ENCODE measurements at places on chromosomes 2 and 18.
A peak's percentile ranks its signal among the peaks of the same experiment; 100 is the strongest.

- peak; percentile 33 for DNase-seq
Measured at GRCh38 chr2:186503827-186504606, 18.0 kb downstream of the ZC3H15 start.

- no peak for DNase-seq
Measured at GRCh38 chr2:113201496-113202304, 27.9 kb downstream of the PSD4 start.

DNA sequence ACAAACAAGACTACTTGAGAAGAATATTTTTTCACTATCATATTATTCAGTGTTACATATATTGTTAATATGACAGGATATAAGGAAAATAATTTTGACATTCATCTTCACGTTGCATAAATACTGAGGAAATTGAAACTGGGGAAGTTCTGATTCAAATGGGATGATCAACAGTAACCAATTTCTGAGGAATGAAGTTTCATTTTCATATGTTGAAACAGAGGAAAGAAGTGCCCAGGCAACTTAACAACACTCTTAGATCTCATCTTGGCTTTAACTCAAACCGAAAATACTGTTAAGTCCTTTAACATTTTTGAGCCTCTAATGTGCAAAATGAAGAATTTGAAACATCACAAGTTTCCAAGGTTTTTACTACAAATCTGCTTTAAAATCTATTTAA lies 612.2 kb upstream of the VRK2 start:
- no peak for DNase-seq

- DNase-seq: no peak
Measured at GRCh38 chr18:4416976-4417375, 38.1 kb downstream of the DLGAP1 start.

- DNase-seq: no peak
Measured at GRCh38 chr2:196217116-196217515, 45.7 kb upstream of the STK17B start.

- DNase-seq: no peak
Measured at GRCh38 chr2:40120026-40120425, 331.9 kb downstream of the SLC8A1 start.

- DNase-seq: no peak
Measured at GRCh38 chr18:30381826-30382225, 660.7 kb downstream of the DSC3 start.

DNA sequence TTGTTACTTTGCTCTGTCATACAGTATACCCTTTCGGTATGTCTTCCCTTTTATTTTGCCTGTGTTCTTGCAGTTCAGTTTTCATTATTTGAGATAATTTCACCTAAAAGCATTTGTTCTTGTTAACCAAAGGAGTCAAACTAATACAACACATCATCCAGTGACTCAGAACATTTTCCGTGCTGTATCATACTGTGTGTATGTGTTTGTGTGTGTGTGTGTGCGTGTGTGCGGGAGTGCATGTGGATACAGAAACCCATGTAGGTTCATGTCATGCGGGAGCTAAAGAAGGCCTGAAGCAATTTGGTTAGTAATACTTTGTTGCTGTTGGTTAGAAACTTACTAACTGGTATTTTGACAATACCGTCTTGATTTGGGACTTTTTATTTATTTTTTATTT lies 60.0 kb downstream of the CEP192 start:
- DNase-seq: no peak

DNA sequence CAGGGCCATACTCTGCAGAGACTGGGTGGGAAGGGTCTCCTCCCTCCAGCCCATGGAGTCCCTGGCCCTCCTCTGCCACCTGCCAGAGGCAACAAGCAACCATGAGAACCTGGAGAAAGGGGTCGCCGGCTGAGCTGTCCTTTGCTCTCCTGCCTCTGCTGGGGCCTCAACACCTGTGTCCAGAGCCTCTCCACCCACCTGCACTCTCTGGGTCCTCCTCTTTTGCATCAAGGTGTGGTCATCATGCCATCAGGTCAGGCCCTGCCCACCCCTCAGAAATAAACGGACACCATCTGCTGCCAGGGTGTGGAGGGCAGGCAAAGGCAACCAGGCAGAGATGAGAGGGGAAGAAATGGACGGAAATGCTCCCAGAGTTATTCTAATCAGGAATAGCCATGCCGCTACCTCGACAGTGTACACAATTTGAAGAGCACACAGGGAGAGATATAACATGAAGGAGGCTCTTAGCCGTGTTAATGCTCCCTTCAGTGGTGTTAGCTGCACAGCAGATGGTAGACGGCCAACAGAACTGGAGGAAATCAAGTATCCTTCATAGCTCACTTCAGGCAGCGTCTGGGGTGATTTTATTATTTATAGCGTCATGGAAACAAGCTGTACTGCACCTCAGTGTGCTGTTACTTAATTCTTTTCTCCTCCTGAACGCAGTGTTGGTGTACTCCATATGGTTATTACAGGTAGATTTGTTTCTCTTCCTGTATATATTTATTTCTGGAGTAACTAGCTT lies 247.9 kb downstream of the TSN start:
- no peak for DNase-seq

DNA sequence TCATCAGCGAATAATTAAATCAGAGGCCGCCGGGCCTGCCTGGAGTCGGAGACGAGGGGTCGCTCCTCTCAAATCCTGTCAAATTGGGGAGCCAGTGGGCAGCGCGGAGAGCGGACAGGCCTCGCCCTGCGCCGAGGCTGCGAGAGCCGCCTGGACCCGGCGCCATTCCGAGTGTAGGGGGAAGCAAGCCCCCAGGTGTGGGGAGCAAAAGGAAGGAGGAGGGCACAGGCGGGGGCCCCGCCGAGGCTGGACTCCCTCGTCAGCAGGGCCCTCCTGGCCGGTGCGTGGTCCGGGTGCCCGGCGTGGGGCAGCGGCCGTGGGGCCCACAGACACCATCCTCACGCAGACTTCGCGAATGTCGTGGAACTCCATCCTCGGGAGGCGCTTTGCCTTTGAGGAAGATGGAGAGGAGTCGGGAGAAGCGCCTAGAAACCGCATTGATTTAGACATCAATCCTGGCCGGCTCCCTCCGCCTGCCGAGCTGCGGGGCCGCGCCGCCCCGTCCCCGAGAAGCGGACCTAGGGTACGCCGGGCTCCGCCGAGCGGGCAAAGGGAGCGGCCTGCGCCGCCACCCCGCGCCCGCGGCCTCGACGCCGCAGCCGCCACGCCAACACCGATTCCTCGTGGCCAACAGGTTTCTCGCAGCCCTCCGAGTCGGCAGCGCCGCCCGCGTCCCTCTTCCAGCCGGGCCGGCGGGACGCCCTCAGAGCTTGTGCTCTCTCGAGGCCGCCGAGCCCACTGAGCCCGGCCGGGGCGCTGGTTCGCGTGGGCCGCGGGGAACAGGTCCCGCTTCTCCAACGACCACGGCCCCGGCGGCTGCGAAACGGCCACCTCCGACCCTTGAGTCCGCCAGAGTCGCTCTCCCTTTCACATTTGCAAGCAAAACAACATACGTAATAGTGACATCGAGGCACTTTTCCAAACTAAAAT lies 6.7 kb upstream of the ONECUT2 start:
- DNase-seq: no peak

DNA sequence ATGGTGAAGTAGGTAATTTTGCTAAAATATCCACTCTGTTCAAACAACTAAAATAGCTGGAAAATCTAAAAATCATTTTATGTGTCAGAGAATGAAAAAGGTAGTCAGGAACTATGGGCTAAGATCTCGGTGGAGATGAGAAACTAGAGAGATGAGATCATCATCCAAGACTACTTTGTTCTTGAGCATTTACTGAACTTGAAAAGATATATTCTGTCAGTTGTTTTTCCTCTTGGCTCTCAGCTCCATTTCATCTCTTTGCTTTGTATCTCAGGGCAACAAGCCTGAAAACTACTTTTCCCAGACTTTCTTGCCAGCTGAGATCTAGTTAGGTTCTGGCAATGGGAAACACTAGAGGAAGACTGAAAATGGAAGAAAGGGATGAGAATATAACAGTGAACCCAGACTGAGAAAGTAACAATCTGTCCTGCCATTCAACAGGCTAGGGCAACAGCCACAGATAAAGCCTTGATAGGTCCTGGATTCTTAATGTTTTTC lies 346.2 kb upstream of the MEX3C start:
- DNase-seq: no peak

- DNase-seq: peak; percentile 72
Measured at GRCh38 chr18:75005626-75006025, 203.3 kb downstream of the PTGR3 start.

- peak; percentile 30 for DNase-seq
Measured at GRCh38 chr2:227163485-227163997, 464 bp downstream of the COL4A4 start.

DNA sequence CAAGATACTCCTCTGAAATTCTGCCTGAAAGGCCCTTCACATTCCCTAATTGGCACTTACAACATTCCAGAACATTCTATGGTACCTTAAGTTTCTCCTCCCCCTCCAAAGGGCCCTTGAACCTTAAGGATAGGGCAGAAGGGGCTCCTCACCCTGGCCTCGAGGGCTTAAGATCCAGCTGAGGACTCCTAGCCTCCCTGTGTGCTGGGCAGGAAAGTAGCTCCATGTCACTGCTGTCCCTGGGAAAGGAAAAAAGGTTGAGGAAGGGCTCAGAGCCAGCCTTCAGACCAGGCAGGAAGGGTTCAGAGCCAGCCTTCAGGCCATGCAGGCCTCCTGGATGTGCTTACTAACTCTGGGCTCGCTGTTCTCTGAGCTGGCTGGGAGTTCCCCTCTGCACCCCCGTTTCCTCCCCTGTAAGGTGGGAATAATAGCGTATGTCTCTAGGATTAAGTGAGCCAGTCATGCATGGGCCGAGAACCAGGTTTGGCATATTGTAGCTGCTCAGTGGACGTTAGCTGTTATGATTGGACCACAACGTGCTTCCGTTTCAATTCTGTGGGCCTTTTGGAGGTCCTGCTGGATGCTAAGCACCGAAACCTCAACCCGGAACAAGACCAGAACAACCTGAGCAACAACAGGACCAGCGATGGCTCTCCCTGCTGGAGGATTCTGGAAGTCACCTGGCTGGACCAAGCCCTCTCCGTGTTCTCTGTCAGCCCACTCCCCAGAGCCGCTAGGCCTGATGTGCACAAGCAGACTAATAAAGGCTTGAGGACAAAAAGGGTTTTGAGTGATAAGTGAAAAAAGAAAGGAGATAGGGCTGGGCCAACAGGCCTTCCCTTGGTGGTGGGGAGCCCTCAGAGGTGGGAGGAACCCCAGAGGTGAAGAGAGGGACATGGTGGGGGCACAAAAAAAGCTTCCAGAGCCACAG lies 1.0 kb upstream of the B3GNT7 start:
- DNase-seq: no peak

DNA sequence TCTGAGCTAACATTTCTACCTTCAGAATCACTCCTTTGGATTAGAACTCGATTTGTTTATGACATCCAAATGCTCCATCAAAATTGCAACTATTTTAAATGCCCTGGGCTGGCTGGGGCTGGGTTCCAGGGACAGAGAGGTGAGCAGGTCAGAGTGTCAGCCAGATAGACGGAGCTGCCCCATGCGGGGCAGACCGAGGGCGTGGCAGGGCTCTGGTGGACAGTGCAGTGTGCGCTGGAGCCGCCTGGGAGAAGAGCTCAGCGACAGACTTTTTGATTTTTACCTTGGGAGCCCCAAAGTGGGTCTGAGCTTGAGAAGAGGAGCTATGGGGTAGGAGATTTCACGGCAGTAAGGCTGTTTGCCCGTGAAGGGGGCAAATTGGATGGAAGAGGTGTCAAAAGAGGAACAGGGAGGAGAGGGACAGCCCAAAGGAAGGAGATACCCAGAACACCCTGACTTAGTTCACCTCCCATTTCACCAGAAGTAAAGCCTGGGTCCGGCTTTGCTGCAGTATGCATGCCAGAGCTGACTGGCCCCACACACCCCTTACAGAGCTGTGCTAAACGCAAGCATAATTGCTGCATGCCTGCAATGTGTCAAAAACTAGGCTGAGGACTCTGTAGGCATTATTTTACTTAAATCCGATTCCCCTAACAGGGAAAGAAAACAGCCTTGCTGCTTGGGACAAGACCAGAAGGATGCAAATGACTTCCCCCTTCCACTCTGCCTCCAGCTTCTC lies 33.7 kb downstream of the EN1 start:
- no peak for DNase-seq

DNA sequence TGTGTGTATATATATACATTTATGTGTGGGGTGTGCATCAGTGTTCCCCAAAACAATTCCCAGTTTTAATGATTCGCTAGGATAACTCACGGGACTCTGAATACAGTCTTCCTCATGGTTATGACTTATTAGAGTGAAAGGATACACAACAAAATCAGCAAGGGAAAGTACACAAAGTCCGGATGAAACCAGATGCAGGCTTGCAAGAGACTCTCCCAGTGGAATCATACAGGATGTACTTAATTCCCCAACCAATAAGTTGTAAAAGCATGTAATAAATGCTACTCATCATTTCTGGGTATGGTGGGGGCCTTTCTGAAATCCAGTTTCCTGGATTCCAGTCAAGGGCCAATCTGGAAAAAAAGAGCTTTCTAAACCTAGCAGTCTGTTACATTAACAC lies 654.1 kb upstream of the SYT4 start:
- DNase-seq: no peak

- DNase-seq: no peak
Measured at GRCh38 chr2:65320042-65320725, 92.6 kb downstream of the ACTR2 start.

All from cardiac muscle cell (in vitro differentiated cells and primary cell).